Kidney (tissue), 22 donors: ENCODE measurements at places on chromosomes 13 and 19.

DNA sequence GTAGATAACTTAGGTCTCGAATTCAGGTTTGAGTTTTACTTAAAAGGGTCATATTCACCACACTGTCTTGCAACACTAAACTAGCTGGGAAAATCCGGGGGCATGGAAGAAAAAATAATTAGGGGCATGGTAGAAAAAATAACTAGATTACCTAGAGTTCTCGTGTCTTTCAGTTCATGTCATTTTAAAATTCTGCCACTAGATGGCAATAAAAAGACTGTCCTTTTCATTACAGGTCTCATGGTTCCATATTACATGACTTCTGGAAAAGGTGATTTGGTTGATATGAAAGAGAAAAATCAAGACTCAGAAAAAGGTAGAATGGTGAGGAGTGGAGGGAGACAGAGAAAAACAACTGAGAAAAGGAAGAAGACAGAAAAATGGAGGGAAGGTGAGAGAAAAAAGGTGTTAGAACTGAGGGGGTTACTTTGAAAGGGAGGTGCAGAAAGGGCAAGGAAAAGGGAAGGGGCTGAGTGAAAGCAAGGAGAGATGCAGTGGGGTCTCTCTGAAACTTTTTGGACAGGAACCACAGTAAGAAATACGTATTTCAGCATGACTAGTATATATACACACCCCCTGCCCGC is 299.0 kb downstream of the KLF12 start:
- peak; percentile 70 for DNase-seq

- DNase-seq: no peak
Observed at GRCh38 chr19:33052352-33052972, 12.2 kb downstream of the RHPN2 start.

DNA sequence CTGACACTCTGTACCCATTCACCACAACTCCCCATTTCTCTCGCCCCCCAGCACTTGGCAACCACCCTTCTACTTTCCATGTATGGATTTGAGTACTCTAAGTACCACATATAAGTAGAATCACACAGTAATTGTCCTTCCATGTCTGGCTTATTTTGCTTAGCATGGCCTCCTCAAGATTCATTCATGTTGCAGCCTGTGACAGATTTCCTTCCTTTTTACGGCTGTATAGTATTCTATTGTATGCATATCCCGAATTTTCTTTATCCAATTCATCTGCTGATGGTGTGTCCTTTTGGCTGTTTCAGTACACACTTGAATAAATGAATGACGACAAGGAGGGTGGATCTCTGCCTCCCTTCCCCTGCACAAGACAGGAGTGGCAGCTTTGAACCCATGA is 95.1 kb downstream of the ZNF536 start:
- no peak for DNase-seq

DNA sequence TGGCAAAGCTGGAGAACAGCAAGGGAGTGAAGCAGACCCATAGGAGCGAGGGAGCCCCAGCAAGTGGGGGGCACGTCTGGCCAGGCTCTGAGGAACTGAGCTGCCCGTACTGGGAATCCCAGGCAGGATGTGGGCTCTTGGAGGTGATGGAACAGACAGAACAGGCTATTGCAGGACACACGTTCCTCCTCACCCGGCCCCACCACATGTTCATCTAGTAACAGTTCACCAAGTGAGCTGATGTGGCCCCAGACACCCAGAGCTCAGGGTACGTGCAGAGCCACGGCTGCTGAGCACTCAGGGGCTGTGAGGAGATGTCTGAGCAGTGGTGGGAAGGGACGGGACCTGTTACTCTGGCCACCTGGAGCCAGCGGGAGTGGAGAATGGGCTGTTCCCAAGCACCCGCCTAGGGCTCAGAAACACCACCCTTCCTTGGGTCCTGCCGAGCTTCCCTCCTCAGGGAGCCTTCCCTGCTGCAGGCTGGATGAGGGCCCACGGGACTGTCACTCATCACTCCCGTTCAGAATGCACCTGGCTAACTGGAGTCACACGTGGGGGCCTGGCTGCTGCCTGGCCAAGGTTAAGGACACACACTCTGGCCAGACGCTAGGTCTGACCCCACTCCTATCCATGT is 18.4 kb downstream of the ELL start:
- no peak for DNase-seq

- no peak for DNase-seq
Observed at GRCh38 chr13:48148454-48148853, 53.5 kb upstream of the MED4 start.

DNA sequence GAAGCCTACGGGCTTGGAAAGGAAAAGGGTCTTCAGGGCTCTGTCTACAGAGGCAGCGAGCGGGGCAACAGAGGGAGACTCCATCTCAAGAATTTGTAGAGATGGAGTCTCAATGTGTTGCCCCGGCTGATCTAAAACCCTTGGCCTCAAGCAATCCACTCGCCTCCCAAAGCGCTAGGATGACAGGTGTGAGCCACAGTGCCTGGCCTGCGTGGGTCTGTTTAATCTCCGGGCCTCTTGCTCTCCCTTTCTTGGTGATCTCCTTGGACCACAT is 8.1 kb downstream of the RPS9 start:
- no peak for DNase-seq

GRCh38 chr13:92510416-92510815 is 716.2 kb upstream of the GPC6 start:
- DNase-seq: no peak

GRCh38 chr19:46014534-46014933 is 8.3 kb downstream of the PGLYRP1 start:
- DNase-seq: no peak

- DNase-seq: no peak
Observed at GRCh38 chr19:31553112-31553845, 204.0 kb upstream of the TSHZ3 start.

- no peak for DNase-seq
Observed at GRCh38 chr19:14375055-14375581, 6.1 kb upstream of the ADGRE5 start.

GRCh38 chr19:55594996-55595545 is 4.2 kb downstream of the FIZ1 start:
- DNase-seq: no peak

GRCh38 chr13:37701306-37701705 is 102.7 kb upstream of the POSTN start:
- no peak for DNase-seq

- no peak for DNase-seq
Observed at GRCh38 chr13:85417807-85418206, 381.4 kb downstream of the SLITRK6 start.

- no peak for DNase-seq
Observed at GRCh38 chr19:17679526-17680229, 8.5 kb downstream of the UNC13A start.

- no peak for DNase-seq
Observed at GRCh38 chr19:49186108-49186507, 28.5 kb downstream of the TRPM4 start.

GRCh38 chr19:3250675-3251074 is 26.2 kb downstream of the CELF5 start:
- no peak for DNase-seq

DNA sequence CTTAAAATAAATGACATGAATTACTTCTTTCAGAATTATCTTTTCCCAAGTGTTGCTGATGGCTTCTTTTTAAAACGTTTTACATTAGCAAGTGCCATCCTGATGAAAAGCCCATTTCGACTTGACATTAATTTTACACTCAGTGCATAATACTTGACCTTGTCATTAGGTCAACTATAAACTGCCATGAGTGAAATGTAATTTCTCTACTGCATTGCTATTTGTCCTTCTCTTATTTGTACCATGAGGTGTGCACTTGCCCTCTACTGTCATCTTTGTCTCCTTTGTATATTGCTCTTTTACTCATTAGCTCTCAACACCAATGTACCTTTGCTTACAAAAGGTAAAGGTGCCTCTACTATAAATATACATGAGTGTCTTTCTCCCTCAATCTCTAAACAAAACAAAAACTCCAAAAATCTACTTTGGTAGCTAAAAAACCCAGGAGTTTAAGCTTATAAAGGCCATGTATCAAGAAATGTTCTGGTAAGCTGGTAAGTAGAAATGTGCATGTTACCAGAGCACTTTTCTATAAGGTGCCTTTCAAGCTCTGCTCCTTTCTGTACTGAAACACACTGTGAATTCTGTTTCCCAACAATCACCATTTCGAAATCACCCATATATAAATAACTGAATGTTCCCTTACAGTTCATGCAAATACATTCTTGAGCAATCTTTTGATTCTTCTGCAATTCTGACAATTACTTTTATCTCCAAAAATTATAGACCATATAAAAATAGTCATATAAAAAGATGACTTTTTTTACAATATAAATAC is 351.4 kb downstream of the SLITRK5 start:
- no peak for DNase-seq

GRCh38 chr13:113051641-113052040 is 54.0 kb upstream of the F7 start:
- DNase-seq: no peak

DNA sequence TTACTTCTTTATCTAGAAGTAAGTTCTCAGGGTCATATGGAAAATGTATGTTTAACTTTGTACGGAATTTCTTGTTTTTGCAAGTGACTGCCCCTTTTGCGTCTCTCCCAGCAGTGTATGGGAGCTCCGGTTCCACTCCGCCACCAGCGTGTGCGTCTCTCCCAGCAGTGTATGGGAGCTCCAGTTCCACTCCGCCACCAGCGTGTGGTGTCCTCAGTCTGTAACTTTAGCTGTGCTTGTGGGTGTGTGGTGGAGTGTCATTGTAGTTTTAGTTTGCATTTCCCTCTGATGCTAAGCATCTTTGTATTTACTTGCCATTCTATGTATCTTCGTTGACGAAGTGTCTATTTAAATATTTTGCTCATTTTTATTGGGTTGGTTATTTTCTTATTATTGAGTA is 2.4 kb downstream of the CUL4A start:
- DNase-seq: no peak

GRCh38 chr19:41427647-41428480 is 690 bp upstream of the B3GNT8 start:
- DNase-seq: no peak

- no peak for DNase-seq
Observed at GRCh38 chr13:59867867-59868266, 295.9 kb downstream of the DIAPH3 start.

DNA sequence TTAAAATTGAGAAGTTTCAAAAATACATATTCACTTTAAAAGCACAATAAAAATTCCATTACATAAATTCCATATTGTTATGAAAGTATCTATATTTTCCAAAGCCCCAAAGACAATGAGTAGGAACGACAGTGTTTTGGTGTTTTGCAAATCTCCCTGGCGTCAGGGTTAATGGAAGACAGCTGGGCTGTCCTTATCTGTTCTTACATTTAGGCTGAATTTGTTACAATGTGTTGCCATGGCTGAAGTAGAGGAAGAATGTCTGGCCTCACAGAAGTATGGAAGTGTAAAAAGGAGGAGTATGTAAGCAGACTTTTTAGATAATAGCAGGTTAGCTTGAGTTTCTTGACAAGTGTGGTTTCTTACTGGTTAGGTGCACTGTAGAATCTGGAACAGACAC is 124.4 kb upstream of the SPATA13 start:
- DNase-seq: no peak

GRCh38 chr13:102847272-102848234 is 1.7 kb downstream of the ERCC5 start:
- no peak for DNase-seq

DNA sequence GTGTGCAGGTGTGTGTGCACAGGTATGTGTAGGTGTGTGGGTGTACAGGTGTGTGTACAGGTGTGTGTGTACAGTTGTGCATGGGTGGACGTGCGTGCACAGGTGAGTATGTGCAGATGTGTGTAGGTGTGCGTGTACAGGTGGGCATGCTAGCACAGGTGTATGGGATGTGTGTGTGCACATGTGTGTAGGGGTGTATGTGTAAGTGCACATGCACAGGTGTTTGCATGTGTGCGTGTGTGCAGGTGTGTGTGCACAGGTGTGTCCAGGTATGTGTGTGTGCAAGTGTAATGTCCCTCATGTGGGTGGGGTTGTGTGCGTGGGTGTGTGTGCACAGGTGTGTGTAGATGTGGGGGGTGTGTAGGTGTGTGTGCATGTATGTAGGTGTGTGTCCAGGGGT is 27.5 kb upstream of the TFDP1 start:
- no peak for DNase-seq

- DNase-seq: no peak
Observed at GRCh38 chr13:80840316-80840976, 499.5 kb upstream of the SPRY2 start.

- DNase-seq: no peak
Observed at GRCh38 chr19:14152713-14153112, 16.3 kb upstream of the ASF1B start.

DNA sequence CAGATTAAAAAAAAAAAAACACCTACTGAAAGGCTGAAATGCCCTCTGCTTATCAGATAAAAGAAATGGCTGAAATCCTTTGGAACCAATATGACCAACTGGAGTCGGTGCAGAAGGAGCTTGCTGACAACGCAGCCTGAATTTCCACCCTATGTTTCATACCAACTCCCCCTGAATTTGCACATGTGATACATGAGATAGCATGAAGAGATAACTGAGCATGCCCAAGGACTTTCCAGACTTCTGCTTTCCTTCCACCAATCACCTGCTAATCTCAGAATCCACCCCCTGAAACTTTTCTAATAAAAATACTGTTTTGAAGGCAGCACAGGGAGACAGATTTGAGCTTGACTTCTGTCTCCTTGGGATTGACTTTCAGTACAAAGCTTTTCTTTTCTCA is 32.2 kb upstream of the WDFY2 start:
- DNase-seq: no peak

GRCh38 chr13:106499896-106500295 is 35.6 kb downstream of the EFNB2 start:
- DNase-seq: no peak

DNA sequence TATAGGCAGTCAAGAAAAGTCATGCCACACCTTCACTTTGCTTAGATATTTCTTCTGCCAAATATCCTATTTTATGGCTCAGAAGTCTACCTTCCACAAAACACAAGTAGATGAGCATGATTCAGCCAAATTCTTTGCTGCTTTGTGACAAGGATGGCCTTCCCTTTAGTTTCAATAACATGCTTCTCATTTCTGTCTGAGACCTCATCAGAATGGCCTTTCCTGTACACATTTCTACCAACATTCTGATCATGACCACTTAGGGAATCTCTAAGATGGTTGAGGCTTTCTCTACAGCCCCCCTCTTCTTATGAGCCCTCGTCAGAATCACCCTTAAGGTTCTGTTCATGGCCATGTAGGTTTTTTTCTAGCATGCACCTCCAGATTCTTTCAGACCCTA is 96.2 kb downstream of the COL4A2 start:
- no peak for DNase-seq

GRCh38 chr13:57629821-57630235 is 1.7 kb upstream of the PCDH17 start:
- peak; percentile 94 for DNase-seq

DNA sequence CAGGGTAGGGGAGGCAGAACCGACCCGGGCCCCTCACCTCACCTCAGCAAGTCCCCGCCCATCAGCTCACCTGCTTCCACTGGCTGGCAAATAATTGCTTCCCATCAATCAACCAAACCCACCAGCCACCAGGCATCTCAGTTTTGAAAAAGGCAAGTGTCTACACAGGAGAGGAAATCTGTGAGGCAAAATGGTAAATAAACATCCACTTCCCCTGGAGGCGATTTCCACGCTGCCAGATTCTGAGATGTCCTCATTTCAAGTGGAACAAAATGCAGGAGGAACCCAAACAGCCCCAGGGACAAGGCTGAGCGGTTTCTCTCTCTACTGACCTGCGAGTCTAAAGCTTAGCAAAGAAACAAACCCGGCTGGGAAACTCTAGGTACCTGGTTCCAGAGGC is 117.5 kb downstream of the CRYL1 start:
- no peak for DNase-seq
